ENCODE measurements at places on chromosomes 7 and 10. TPM values are rescaled to one million over a fixed set of nuclear protein-coding genes. Genes with fewer than 3 reads are reported as not detected.

DNA sequence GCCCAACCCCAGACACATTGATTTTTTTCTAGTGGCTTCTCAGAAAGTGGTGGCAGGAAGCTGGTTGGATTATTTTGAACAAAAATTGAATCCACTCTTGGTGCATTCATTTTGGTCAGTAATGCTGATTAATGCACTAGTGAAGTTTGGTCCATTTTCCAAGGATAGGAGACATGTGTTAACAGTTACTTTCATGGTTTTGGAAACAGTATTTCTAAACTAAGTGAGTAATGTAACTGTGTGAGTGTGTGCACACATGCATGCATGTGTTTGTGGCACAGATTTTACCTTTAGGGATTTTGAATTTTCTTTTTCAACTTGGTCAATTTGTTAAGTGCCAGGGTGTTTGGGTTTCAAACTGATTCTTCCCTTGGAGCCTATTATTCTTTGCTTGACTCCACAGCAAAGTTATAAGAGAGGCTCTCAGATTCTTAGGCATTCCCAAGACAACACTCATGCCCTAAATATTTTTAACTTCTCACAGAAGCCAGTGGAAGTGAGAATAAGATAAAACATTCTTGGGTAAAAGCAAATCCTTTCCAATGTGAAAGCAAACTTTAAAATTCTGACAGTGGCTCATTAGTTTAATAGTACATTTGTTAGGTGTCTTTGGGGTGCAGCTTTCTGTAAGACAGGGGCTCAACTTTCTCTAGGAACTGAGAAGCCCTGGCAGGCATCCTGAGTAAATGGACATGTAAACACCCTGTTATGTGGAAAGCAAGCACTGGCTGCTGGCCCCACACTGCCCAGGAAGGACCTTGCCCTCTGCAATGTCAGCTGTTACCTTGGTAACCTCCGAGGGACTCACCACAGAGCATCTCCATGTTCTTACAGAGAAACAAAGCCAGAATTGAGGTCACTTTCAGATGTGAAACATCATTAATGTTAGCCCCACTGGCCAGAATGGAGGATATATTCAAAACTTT lies 68.4 kb downstream of the ASAH2B start:
- peaks cover 4% of the 10 kb centered on the region for H3K36me3 ChIP-seq
- no peaks in the 10 kb centered on the region for H3K27me3 ChIP-seq
- DNase-seq = no peak
- H3K27ac ChIP-seq = peak overlapping the region; percentile 52
- H3K4me3 ChIP-seq = no peak overlapping the region
- peaks cover 34% of the 10 kb centered on the region for H3K4me1 ChIP-seq

Gene ERVW-1
- not detected for total RNA-seq

GRCh38 chr7:150748376-150748775 lies 11.2 kb downstream of the GIMAP5 start:
- no peaks in the 10 kb centered on the region for H3K4me1 ChIP-seq
- DNase-seq = no peak
- no peaks in the 10 kb centered on the region for H3K36me3 ChIP-seq
- H3K27ac ChIP-seq = no peak overlapping the region

GRCh38 chr10:60203993-60204618 lies 185.6 kb downstream of the ANK3 start:
- no peaks in the 10 kb centered on the region for H3K36me3 ChIP-seq
- H3K4me1 ChIP-seq = peaks cover 3% of the 10 kb centered on the region
- no peak for DNase-seq
- no peak overlapping the region for H3K4me3 ChIP-seq

GRCh38 chr10:110356628-110357245 lies 52.0 kb upstream of the SMNDC1 start:
- H3K36me3 ChIP-seq = no peaks in the 10 kb centered on the region
- H3K27ac ChIP-seq = peak overlapping the region; percentile 22
- H3K4me1 ChIP-seq = peaks cover 31% of the 10 kb centered on the region
- DNase-seq = no peak

DNA sequence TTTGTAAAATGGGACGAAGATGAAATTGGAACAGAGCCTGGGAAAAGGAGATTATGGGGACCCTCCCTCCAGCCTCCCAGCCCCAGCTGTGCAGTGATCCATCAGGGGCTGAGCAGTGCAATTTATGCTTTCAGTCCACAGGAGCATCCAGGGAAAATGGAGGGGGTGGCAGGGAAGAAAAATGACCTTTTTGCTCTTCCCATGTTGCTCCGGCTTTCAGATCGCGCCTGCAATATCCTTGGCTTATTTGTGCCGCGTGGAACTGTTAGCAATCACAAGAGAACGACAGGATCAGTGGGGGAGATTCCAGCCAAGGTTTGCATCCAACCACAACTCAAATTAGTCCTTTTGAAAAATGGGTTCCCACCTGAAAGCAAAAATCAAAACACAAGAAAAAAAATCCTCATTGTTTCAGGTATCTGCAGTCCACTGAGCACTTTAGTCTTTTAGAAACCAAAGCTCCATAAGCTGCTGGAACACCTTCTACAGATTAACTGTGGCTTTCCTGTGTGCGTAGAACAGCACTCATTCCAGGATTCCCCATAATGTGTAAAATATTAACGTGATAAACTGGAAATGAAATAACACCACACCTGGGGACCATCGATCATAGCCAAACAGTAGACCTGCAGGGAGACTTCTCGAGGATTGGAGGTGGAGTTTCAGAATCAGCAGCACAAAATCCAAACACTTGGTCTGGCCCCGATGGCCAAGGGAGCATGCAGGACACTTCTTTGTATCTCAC lies 30.7 kb upstream of the SFMBT2 start:
- peaks cover 2% of the 10 kb centered on the region for H3K4me1 ChIP-seq
- no peak overlapping the region for H3K4me3 ChIP-seq
- H3K27ac ChIP-seq = no peak overlapping the region

DNA sequence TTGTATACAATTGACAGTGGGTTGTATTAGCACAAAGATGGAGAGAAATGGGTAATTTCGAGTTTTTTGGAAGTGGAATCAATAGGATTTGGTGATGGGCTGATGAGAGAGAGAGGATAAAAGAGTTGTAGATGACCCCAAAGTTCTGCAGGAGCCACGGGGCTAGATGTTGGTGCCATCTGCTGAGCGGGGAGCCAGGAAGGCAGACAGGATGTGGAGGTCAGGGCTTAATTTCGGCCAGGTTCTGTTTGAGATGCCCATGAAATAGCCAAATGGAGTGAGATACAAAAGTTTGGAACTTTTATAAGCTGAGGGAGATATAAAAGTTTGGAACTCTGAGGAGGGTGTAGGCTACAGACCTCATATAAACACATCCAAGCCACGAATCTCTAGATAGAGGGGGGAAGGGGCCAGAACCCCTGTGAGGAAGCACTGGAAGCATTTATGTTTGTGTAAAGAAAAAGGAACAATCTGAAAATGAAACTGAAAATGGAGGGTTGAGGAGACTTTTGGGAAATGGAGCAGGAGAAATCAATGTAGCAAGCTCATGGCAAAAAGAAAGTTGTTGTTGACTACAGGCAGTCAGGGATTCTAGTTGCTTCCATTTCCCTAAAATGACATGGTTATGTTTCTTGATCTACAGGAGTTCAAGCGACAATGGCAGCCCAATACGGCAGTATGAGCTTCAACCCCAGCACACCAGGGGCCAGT lies 2.2 kb downstream of the GIMAP4 start:
- no peaks in the 10 kb centered on the region for H3K36me3 ChIP-seq
- DNase-seq = no peak
- no peaks in the 10 kb centered on the region for H3K4me1 ChIP-seq
- no peaks in the 10 kb centered on the region for H3K27me3 ChIP-seq
- H3K27ac ChIP-seq = no peak overlapping the region
- no peak overlapping the region for H3K4me3 ChIP-seq

Gene C10orf143
- 3.6 TPM for total RNA-seq

Data from progenitor cell of endocrine pancreas (in vitro differentiated cells).